DMS79 (cell line): ENCODE measurements at places on chromosomes 4 and X.

DNA sequence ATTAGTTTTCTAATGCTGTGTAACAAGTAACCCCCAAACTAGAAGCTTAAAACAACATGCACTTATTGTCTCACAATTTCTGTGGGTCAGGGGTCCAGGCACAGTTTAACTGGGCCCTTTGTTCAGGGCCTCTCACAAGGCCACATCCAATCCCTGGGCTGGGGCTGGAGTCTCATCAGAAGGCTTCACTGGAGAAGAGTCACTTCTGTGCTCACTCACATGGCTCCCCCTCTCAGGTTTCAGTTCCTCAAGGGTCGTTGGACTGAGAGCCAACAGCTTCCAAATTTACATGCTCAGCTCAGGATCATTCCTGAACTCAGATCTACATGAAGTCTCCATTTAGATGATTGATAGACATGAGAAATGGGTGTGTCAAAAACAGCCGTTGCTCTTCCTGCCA, 77.1 kb downstream of the EVC start:
- no peak for DNase-seq

DNA sequence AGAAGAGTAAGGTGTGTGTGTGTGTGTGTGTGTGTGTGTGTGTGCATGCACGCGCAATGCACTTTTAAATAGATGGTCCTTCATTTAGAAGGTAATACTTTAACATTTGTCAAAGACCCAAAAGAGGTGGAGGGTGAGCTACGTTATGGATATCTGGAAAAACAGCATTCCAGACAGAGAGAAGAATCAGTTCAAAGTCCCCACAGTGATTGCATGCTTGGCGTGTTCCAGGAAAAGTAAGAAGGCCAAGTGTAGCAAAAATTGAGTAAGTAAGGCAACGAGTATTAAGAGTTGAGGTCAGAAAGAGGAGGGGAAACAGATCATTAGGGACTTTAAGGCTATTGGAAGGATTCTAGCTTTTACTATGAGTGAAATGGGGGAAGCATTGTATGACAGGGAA, 21.9 kb upstream of the GABRE start:
- DNase-seq: no peak

- no peak for DNase-seq
Observed at GRCh38 chrX:44903830-44904530, 31.0 kb downstream of the KDM6A start.

DNA sequence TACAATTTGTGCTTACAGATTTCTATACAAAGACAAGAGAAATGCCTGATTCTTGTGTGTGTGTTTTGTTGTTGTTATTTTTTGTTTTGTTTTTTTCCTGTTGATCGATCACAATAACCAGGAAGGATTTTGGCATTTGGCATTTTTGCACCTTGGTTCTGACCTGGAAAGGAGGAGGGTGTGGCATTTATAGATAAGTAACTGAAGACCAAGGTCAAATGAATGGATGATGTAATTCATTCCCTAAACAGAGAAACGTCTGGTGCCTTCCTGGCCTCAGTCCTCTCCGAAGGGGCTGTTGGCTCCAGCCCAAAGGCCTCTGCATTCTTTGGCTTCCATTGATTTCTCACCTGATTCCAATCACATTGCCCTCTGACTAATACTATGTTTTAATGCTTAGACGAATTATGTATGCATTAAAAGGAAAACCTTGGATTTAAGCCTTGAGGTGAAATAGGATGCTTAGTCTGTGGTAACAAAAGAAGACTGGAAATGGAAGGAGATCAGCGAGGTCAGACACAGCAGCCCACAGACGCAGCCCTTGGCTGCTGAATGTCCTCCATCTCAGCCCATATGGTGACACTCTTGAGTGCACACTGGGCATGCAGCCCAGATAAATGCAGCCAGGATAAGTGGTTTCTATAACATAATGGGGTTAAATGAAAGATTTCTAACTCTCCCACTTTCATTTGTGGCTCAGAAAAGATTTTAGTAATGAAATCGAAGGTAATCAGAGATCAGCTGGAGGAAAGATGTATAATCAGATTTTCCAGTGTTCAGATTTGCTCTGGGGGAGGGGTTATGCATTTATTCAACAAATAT, 60.5 kb upstream of the TRIM2 start:
- peak; percentile 61 for DNase-seq

DNA sequence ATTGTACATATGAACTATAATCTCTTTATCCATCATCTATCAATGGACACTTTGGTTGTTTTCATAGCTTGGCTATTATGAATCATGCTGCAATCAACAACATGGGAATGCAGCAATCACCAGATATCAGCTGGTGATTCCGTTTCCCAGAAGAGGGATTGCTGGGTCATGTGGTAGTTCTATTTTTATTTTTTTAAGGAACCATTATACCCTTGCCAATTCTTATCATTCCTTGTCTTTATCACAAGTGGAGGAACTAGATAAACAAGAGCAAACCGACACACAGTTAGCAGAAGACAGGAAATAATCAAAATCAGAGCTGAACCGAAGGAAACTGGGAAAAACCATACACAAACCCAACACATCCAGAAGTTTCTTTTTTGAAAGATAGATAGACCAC, 14.5 kb upstream of the LNX1 start:
- no peak for DNase-seq

DNA sequence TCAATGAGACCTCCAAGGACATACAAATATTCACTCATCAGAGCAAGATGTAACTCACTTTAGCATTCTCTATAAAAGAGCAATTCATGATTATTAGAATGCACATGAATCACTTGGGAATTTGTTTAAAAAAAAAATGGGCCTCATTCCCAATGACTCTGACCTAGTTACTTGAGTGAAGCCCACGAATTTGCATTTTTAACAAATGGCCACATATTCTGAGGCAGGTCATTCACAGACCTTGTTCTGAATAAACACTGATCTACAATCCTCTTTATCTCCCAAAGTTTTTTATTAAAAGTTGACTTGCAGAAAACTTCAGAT, 255.1 kb upstream of the VEGFC start:
- no peak for DNase-seq

GRCh38 chrX:20459410-20460350, 193.0 kb upstream of the RPS6KA3 start:
- no peak for DNase-seq

GRCh38 chrX:1305411-1305810, 31.2 kb upstream of the IL3RA start:
- DNase-seq: no peak

- no peak for DNase-seq
Observed at GRCh38 chr4:9925750-9926439, 95.4 kb downstream of the SLC2A9 start.

GRCh38 chr4:25919676-25920075, 5.7 kb downstream of the SMIM20 start:
- DNase-seq: no peak

DNA sequence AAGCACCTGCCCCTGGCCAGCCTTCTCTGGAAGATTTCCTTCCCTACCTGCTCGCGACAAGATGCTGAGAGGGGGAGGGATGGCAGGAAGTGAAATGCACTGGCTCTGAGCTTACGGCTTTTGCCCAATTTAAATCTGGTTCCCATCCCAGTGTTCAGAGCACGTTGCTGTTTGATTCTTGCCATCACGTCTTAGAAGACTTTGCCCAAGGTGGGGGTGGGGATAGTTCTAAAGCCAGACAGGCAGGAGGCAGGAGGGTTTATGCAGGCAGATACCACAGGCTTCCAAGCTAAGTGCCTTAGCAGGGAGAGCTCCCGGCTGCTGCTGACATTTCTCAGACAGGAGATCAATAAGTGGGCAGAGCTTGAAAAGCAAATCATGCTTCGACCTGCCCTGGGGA, 393.9 kb downstream of the MID1IP1 start:
- DNase-seq: peak; percentile 21

- no peak for DNase-seq
Observed at GRCh38 chr4:184784628-184785257, 41.0 kb downstream of the ACSL1 start.
